ENCODE measurements at places on chromosomes 7 and 10. TPM values are rescaled to one million over a fixed set of nuclear protein-coding genes. Genes with fewer than 3 reads are reported as not detected.

DNA sequence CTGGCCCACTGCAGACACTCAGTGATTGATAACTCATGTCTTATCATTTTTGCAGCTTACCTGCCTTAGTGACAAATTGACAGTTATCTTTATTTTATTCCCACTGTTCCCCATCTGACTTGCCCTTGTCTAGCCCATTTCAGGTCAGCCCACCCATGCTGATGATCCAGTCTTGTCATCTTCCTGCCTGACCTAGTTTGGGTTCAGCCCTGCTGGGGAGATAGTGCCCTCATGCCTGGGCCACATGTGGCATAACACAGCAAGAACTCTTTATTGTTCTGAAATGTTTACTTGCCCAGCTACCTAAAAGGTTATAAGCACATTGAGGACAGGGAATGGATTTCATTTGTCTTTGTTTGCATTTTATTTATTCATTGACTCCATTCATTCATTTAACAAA is 75.6 kb downstream of the ENTPD1 start:
- H3K27ac ChIP-seq: no peak overlapping the region
- H3K27me3 ChIP-seq: no peaks in the 10 kb centered on the region
- H3K4me3 ChIP-seq: no peak overlapping the region
- no peaks in the 10 kb centered on the region for H3K36me3 ChIP-seq
- no peak for DNase-seq

GRCh38 chr7:82732677-82733076 is 289.1 kb upstream of the CACNA2D1 start:
- no peak overlapping the region for H3K4me3 ChIP-seq
- H3K36me3 ChIP-seq: no peaks in the 10 kb centered on the region
- DNase-seq: no peak
- no peaks in the 10 kb centered on the region for H3K4me1 ChIP-seq

GRCh38 chr7:155017834-155018233 is 14.9 kb upstream of the PAXIP1 start:
- no peak overlapping the region for H3K27ac ChIP-seq
- H3K36me3 ChIP-seq: no peaks in the 10 kb centered on the region
- H3K27me3 ChIP-seq: no peaks in the 10 kb centered on the region
- no peak overlapping the region for H3K4me3 ChIP-seq

DNA sequence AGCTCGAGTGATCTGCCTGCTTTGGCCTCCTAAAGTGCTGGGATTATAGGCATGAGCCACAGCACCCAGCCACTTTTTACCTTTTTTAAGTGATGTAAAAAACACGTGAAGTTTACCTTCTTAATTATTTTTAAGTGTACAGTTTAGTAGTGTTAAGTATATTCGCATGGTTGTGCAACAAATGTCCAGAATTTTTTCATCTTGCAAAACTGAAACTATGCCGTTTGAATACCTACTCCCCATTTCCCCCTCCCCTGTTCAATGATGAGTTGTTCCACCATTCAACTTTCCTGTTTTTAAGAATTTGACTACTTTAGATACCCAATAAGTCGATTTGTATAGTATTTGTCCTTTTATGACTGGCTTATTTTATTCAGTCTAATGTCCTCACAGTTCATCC is 10.9 kb downstream of the NRBF2 start:
- no peak for DNase-seq
- no peak overlapping the region for H3K4me3 ChIP-seq
- no peak overlapping the region for H3K27ac ChIP-seq

DNA sequence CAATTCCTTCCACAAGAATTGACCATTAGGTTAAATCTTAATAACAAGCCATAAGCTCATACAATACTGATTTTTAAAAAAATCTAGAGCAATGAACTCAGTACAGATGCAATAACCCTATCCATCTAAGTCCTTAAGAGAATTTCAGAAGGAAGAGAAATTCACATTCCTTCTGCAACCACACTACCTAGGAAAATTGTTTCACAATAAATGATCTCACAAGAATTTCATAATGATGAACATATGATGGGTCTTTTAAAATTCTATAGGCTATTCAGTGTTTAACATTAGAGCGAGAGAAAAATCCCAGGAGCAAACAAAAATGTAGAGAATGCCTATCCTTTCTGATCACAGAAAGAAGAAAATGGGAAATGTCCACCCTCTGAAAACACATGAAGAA is 70.0 kb upstream of the MAGI2 start:
- H3K4me3 ChIP-seq: no peak overlapping the region
- no peaks in the 10 kb centered on the region for H3K27me3 ChIP-seq

- H3K4me3 ChIP-seq: no peak overlapping the region
- H3K27me3 ChIP-seq: no peaks in the 10 kb centered on the region
- no peaks in the 10 kb centered on the region for H3K4me1 ChIP-seq
- DNase-seq: no peak
- no peak overlapping the region for H3K27ac ChIP-seq
- H3K36me3 ChIP-seq: no peaks in the 10 kb centered on the region
Observed at GRCh38 chr7:46034056-46034768, 113.1 kb upstream of the IGFBP3 start.

- no peak for DNase-seq
- no peak overlapping the region for H3K27ac ChIP-seq
- no peaks in the 10 kb centered on the region for H3K4me1 ChIP-seq
- H3K4me3 ChIP-seq: no peak overlapping the region
Observed at GRCh38 chr7:37262181-37262580, 186.5 kb downstream of the ELMO1 start.

GRCh38 chr10:17729630-17730029 is 22.4 kb upstream of the TMEM236 start:
- no peak for DNase-seq
- no peaks in the 10 kb centered on the region for H3K36me3 ChIP-seq
- no peak overlapping the region for H3K4me3 ChIP-seq
- H3K27me3 ChIP-seq: no peaks in the 10 kb centered on the region

ANK3 gene
- 46.0 TPM for total RNA-seq

Measured in prostate gland (tissue), 2 donors.